ENCODE measurements at places on chromosomes 3 and 15.

- no peaks in the 10 kb centered on the region for H3K27me3 ChIP-seq
- no peaks in the 10 kb centered on the region for H3K4me1 ChIP-seq
- DNase-seq: no peak
- no peak overlapping the region for H3K4me3 ChIP-seq
- H3K27ac ChIP-seq: no peak overlapping the region
- H3K36me3 ChIP-seq: no peaks in the 10 kb centered on the region
Measured at GRCh38 chr3:176692966-176693785, 504.1 kb downstream of the TBL1XR1 start.

DNA sequence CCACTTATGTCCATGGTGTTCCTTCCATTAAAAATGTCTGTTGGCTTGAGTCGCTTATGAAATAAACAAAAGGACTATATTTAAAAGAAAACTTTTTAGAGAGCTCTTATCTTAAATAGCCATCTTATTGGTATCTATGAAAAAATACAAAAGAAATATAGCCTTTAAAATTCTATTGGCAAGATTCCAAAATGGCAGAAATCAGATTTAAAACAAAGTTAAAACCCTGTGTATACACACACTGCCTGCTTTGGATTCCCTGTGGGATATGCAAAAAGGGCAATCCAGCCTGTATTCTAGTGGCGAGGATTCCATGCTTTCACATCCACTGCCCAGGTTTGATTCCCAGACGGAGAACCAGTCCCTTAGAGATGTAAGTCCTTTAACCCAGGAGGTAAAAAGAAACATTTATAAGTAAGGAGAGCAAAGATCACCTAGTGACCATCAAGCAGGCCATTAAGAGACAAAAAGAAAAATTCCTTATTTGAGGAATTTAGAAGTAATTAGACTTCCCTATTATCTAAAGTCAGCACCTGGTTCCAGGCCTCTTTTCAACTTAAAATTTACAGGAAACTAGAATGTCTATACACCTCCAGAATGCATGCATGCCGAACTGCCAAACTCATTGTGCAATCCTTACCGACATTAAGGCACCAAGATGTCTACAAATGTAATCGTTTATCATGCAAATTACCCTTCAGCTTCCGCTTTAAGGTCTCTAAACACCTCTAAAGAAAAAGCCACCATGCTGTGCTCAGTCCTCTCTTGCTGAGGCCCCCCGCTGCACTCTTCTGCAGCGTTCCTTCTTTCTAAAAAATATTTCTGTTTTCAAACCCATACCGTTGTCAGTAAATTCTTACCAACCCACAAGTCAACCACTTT, 69.6 kb upstream of the STRIT1 start:
- H3K27me3 ChIP-seq: peaks cover 6% of the 10 kb centered on the region
- H3K27ac ChIP-seq: no peak overlapping the region

DNA sequence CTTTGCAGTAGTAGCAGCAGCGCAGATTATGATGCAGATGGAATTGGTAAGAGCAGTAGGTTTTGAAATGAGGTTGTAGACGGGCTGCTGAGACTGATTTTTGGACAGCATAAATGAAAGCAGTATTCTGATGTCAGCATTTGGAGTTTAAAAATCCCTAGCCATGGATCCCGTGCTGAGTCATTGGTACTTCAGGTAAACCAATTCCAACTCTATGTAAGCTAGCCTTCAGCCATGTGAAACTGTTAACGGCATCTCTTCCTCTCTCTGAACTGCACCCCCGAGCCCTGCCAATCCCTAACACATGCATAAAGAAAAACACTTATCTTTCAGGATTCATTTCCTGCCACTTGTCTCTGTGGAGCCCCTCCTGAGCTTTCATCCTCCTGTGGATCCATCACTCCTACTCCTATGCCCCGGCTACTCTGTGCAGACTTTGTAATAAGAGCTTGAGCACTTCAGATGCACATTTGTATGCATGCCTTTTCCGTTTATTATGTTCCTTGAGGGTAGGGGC, 119.0 kb downstream of the AKAP13 start:
- peak overlapping the region; percentile 57 for H3K27ac ChIP-seq
- H3K4me1 ChIP-seq: peaks cover 78% of the 10 kb centered on the region
- no peak for DNase-seq
- no peaks in the 10 kb centered on the region for H3K27me3 ChIP-seq

DNA sequence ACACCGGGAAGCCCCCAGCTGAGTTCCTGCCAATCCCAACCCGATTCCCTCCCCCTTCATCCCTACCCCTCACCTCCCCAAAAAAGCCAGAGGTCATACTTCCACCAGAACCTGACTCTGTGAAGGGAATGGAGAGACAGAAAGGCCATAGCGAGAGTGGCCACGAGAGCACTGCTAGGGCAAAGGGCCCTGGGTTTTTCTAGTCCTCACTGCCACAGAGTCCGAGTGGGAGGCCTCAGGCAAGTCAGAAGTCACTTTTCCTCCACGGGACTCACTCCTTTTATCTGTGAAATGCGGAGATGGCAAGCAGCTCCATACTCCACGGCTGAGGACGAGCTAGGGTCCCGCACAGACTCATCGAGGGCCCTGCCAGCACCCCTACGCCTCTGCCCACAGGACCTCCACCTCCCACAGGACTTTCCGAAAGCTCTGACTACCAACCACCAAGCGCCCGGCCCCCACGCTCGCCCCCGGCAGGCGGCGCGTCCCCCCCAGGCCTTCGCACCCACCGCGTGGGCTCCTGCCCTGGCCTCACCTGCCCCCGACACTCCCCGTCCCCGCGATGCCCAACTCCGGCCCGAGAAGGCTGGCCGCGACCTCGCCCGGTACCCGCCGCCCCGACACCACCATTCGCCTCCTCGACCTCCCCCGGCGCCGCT, 792 bp downstream of the ATP13A3 start:
- H3K27ac ChIP-seq: peak overlapping the region; percentile 93
- peaks cover 46% of the 10 kb centered on the region for H3K36me3 ChIP-seq
- DNase-seq: peak; percentile 71
- H3K4me1 ChIP-seq: peaks cover 51% of the 10 kb centered on the region

GRCh38 chr3:141218162-141218835, 13.3 kb upstream of the PXYLP1 start:
- no peak overlapping the region for H3K27ac ChIP-seq
- DNase-seq: no peak
- H3K36me3 ChIP-seq: no peaks in the 10 kb centered on the region
- H3K4me3 ChIP-seq: no peak overlapping the region
- H3K27me3 ChIP-seq: no peaks in the 10 kb centered on the region
- no peaks in the 10 kb centered on the region for H3K4me1 ChIP-seq

GRCh38 chr3:117553461-117553860, 843.9 kb downstream of the TUSC7 start:
- H3K4me3 ChIP-seq: no peak overlapping the region
- H3K27me3 ChIP-seq: no peaks in the 10 kb centered on the region
- H3K36me3 ChIP-seq: no peaks in the 10 kb centered on the region
- DNase-seq: no peak
- no peak overlapping the region for H3K27ac ChIP-seq

DNA sequence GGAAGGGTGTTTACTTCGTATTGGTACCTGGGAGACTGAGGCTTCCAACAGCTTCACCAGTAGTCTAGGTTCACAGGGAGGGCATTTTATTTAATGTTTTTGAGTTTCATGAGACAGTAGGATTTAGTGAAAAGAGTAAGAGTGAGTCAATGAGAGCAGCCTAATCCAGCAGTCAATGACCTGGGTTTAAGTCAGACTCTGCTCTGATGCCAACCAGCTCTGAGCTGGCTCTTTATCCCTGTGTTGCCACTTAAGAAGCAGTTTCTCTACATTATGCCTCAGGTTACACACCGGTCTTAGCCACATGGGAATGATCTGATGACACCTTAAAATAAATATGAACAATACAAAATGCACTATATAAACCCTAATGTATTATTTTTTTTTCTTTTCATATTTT, 59.4 kb upstream of the KCNMB2 start:
- no peaks in the 10 kb centered on the region for H3K4me1 ChIP-seq
- H3K4me3 ChIP-seq: no peak overlapping the region
- H3K27ac ChIP-seq: no peak overlapping the region

DNA sequence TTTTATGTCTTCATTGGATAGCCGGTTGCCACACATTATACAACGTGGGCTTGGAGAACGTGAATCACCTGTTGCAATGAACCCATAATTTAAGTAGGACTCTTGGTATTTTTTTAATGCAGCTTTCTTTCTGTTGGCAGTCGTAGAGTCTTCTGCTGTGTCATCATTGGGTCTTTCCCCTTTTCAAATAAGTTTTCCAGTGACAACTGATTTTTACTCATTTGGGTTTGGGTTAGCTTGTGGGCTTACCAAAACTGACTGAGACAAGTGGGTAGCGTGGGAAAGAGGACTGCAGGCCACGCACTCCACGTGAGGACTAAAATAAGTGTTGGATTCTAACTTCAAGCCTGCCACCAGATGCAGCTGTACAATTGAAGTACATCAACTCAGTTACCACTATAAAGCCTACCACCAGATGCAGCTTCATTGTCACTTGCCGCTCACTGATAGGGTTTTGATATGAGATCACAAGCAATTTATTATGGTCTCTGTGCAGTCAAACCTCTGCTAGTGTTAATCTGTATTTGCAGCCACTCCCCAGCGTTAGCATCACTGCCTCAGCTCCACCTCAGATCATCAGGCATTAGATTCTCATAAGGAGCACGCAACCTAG, 6.4 kb upstream of the CAPN7 start:
- H3K27me3 ChIP-seq: no peaks in the 10 kb centered on the region
- no peak overlapping the region for H3K27ac ChIP-seq
- DNase-seq: no peak

DNA sequence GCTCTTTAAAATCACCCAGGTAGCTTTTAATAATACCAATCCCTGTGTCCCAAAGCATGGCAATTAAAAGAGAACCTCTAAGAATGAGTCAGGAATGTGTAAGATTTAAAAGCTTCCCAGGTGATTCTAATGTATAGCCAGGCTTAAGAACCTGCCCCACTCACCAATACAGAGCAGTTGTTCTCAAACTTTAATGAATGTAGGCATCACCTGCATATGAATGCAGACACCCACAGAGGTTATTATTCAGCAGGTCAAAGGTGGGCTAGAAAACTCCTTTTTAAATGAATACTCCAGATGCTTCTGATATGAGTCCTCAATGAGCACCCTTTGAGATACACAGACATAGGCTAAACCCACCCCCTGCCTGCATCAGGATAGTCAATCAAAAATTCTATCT, 298.1 kb upstream of the KCNMB2 start:
- no peaks in the 10 kb centered on the region for H3K4me1 ChIP-seq
- H3K4me3 ChIP-seq: no peak overlapping the region
- H3K36me3 ChIP-seq: no peaks in the 10 kb centered on the region
- no peak for DNase-seq

DNA sequence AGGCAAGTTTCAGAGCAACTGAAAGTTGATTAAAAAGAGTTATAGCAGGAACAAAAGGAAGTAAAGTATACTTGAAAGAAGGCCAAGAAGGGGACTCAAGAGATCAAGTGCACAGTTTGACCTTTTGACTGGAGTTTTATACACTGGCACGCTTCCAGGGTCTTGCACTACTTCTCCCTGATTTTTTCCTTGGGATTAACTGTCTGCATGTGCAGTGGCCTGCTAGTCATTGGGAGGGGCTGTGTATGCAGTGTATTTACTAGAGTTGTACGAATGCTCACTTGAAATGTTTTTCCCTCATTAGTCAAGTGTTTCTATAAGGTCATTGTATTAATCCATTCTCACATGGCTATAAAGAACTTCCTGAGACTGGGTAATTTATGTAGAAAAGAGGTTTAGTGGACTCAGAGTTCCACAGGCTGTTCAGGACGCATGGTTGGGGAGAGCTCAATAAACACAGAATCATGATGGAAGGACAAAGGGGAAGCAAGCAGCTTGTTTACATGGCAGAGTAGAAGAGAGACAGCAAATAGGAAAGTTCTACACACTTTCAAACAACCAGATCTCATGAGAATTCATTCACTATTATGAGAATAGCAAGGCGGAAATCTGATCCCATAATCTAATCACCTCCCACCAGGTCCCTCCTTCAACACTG, 571.8 kb downstream of the ZPLD1 start:
- no peak for DNase-seq
- no peak overlapping the region for H3K27ac ChIP-seq
- H3K36me3 ChIP-seq: no peaks in the 10 kb centered on the region

GRCh38 chr3:111605493-111605892, 10.3 kb upstream of the ZBED2 start:
- H3K27ac ChIP-seq: peak overlapping the region; percentile 98
- no peak for DNase-seq
- peaks cover 73% of the 10 kb centered on the region for H3K36me3 ChIP-seq
- H3K4me1 ChIP-seq: peaks cover 85% of the 10 kb centered on the region
- H3K27me3 ChIP-seq: no peaks in the 10 kb centered on the region
- H3K4me3 ChIP-seq: peak overlapping the region; percentile 11

DNA sequence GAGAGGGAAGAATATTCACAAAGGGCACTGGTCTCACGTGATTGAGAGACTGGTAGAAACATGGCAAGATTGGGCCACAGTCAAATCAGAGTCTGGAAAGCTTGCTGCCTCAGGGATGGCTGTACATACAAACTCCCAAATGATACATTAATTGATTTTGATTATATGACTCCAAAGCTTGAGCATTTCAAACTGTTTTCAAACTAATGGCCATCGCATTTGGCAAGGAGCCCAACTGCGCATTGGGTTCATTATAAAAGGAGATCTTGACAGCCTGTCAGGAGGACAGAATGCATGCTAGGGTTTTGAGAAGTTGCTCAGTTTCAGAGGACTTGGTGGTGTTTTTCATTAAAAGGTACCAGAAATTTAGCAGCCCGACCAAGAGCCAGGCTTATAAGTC, 117.7 kb downstream of the PTPRG start:
- no peak overlapping the region for H3K27ac ChIP-seq
- peaks cover 5% of the 10 kb centered on the region for H3K4me1 ChIP-seq
- H3K36me3 ChIP-seq: no peaks in the 10 kb centered on the region
- H3K4me3 ChIP-seq: no peak overlapping the region
- no peak for DNase-seq

DNA sequence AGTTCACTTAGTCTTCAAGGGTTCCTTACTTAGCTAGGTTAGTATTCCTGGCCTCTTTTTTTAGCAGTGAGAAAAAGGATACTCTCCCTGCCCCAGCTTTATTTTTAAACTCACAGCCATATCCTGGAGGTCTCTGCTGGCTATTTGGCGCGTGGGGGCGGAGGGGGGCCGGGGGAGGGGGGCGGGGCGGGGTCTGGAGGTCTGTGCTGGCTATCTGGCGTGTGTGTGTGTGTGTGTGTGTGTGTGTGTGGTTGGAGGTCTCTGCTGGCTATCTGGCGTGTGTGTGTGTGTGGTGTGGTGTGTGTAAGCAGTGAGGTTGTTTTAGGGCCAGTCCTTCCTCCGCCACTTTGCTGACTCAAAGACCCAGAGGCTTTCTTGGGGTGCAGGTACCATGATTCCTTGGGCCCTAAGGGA, 579 bp upstream of the PLAAT1 start:
- no peak overlapping the region for H3K27ac ChIP-seq
- no peak for DNase-seq
- no peaks in the 10 kb centered on the region for H3K36me3 ChIP-seq
- H3K27me3 ChIP-seq: peaks cover 62% of the 10 kb centered on the region

DNA sequence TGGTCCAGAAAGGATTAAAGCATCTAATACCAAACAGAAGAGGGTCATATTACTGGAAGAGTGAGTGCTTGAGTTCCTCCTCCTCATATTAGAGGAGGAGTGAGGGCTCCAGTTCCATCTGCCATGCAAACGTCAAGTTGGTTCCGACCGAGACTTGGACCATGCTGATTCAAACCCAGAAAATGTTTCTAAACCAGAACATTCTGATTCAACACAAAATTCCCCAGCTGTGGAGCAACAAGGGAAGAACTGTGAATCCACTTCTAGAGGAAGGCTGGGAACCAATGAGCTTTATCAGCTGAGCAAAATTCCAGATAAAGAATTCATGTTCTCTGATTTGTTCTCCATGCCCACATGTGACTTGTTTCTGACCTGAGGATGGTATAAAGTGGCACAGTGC, 135.6 kb upstream of the WNT5A start:
- H3K27ac ChIP-seq: no peak overlapping the region
- H3K27me3 ChIP-seq: peaks cover 15% of the 10 kb centered on the region
- no peaks in the 10 kb centered on the region for H3K4me1 ChIP-seq
- no peak overlapping the region for H3K4me3 ChIP-seq
- no peaks in the 10 kb centered on the region for H3K36me3 ChIP-seq
